Cardiac septum (tissue), 1 donor: ENCODE measurements at places on chromosomes 5 and 9.

DNA sequence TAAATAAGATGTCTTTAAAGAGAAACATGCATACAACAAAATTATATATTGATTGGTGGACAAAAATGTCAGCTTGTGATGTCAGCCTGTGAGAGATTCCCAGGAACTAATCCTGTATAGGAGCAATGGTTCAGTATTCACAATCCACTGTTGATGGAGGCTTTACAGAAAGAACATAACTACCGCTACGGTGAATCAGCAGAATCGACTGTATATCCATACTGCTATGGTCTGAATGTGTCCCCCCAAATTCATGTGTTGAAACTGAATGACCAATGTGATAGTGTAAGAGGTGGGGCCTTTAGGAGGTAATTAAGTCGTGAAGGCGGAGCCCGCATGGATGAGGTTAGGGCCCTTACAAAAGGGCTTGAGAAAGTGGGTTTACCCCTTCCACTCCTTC, 40.4 kb upstream of the TBC1D2 start:
- DNase-seq = peak; percentile 39

GRCh38 chr5:74027732-74028338, 401.8 kb downstream of the ARHGEF28 start:
- DNase-seq = no peak

DNA sequence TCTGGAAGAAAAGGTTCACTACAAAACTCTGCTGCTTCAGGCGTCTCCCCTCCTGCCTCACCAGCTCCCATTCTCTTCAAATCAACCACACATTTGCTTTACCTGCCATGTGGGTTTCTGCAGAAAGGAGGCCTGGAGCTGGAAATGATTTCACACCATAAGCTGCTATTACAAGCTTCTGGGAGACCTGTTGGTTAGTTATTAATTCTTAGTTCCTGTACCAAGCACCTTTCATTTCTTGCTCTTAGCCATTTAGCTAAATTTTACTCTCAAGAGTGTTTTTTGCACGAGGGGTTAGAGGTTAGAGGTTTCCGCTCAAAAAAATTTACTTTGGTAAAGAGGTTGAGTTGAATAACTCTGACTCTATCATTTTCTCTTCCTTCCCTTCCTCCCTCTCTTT, 70.3 kb downstream of the MAP1B start:
- no peak for DNase-seq

DNA sequence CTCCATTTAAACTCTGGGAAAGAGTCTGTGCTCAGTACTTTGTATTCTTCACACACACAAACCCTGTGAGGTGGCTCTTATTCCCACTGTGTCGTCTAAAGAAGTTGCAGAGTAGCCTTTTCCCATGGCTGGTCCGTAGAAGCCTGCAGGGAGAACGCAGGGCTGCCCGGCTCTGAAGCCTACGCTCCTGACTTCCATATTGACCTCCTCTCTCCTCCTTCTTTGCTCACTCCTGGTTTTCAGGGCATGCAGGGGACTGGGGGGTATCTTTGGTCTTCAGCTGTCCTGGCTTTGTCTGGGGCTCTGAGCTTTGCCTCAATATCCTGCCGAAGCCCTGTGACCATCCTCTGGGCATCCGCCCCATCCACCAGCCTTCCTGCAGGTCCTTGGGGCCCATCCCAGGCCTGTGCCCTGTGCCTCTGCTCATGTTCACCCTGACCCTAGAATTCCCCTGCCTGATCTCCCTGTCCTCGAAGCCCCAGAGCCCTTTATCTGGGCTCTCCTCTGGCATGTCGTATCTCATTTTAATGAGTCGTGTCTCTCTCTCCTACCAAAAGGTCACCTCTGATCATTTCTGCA, 83.8 kb upstream of the FSTL4 start:
- no peak for DNase-seq

DNA sequence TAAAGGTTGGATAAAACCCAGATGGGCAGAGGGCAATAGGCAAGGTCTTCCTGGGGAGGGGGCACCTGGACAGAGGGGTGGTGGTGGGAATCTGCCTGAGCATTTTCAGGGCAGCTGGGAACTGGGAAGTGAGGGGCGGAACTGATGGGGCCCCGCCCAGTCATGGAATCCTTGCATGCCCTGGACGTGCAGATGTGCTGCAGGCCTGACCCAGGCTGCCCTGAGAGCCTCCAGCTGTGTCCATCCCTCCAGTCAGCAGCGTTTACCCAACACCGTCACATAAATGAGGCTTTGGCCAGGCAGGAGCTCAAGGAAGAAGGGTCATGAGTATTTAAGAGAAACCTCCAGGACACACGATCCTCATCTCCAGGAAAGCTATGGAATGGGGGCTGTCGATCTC, 70.3 kb downstream of the DAB2IP start:
- DNase-seq = no peak

- DNase-seq = no peak
Observed at GRCh38 chr9:81666123-81666522, 23.2 kb downstream of the TLE1 start.

GRCh38 chr5:77355080-77355479, 137.0 kb downstream of the WDR41 start:
- DNase-seq = no peak

DNA sequence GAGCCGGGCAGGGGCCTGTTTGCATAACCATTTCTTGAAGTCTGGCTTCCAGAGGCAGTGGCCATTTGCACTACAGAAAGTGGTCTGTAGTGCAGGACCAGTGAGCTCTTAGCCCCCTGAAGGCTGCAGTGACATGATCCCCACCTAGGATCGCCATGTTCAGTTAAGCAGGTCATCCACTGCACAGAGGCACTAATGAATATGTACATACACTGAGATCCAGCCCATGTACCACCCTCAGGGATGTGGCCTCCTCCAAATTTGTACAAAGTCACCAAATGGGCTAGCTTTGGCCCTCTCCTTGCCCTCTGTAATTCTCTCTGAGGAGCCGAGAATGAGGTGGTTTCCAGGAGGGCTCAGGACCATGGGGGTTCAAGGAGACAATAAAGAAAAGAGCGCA, 8.3 kb upstream of the SUSD3 start:
- DNase-seq = no peak

DNA sequence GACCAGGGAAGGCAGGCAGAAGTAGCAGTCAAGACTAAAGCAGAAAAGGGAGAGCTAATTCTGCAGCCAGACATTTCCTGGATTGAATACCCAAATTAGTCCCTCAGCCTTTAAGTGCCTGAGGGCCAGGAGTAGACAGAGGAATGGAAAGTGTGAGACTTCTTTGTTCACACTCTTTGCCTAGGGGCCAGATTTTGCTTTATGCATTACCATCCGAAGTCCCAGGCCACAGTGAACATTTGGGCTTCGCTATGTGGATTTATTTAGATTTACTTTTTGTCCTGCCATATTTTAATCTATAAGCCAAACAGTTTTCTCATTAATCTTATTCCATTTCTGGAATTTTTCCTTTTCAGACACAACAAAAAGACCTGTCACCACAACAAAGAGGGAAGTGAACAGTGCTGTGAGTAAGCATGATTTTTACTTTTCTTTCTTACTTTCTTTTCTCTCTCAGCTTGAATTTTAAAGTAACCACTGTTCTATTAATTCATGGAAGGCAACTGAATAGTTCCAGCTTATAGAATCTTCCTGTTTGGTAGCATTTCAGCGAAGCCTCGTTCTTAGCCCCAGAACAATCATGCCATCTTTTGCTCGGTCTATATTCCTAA, 52.6 kb downstream of the PDCD1LG2 start:
- DNase-seq = no peak

GRCh38 chr5:60856066-60856465, 12.0 kb upstream of the ELOVL7 start:
- no peak for DNase-seq

- DNase-seq = peak; percentile 80
Observed at GRCh38 chr5:180070756-180071530, 616 bp downstream of the RNF130 start.

GRCh38 chr9:6901180-6901579, 143.4 kb downstream of the KDM4C start:
- DNase-seq = no peak

DNA sequence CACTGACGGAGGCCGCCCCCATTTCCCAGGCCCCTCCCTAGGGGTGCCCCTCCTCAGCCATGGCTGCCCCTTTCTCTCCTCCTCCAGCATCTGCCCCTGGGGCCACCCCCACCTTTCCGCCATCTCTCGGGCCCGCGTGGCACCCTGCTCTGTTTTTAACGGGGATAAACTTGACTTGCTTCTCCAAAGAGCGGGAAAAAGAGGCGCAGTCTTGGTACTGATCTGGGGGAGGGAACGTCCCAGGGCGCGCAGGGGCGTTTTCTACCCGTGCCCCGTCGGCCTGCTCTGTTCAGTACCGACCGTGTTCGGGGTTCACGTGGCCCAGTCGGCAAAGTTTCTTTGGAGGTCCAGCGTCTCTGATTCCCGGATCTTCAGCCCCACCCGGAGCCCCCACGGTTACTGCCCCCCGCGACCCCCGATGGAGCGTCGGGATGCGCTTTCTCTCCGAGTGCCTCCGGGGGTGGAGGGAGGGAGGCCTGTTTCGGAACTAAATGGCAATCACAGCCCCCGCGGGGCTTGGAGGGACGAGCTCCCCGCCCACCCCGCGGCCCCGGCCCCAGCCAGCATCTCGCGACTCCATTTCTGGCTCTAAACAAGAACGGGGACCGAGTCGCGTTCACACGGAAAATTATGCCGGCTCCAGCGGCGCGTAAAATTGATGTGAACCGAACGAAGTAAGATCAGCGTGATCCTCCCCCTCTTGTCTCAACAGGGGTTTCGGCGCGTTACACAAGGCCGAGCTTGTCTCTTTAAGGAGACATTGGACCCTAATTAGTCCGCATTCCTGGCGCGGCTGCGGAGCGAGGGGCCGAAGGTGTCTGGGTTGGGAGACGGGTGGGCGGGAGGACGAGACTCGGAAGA, 1.1 kb upstream of the TLE4 start:
- peak; percentile 77 for DNase-seq

DNA sequence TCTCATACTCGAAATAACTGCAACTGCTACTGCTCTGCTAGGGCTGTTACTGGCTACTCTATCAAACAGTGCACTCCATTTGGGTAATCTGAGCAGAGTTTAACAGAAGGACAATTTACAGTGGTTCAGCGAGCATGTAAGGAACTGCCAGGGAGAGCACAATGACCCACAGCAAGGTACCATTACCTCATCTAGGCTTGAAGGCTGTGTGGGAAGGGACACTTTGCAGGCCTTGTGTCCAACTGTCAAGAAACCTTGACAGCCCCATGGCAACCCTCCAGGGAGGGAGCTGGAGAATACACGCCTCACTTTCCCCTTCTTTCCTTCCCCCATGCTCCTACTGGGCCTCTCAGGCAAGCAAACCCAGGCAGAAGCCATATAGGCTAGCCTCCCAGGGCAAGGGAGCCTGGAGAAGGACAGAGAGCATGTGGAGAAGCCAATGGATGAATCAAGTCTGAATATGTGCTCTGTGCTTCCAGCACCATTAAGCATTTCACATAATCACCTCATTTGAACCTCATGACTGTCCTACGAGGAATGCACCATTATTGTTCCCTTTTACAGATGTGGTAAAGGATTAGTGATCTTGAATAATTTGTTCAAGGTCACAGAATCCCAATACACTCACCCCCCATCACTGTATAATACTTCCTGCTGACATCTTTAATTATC, 49.9 kb upstream of the JAK2 start:
- DNase-seq = no peak

DNA sequence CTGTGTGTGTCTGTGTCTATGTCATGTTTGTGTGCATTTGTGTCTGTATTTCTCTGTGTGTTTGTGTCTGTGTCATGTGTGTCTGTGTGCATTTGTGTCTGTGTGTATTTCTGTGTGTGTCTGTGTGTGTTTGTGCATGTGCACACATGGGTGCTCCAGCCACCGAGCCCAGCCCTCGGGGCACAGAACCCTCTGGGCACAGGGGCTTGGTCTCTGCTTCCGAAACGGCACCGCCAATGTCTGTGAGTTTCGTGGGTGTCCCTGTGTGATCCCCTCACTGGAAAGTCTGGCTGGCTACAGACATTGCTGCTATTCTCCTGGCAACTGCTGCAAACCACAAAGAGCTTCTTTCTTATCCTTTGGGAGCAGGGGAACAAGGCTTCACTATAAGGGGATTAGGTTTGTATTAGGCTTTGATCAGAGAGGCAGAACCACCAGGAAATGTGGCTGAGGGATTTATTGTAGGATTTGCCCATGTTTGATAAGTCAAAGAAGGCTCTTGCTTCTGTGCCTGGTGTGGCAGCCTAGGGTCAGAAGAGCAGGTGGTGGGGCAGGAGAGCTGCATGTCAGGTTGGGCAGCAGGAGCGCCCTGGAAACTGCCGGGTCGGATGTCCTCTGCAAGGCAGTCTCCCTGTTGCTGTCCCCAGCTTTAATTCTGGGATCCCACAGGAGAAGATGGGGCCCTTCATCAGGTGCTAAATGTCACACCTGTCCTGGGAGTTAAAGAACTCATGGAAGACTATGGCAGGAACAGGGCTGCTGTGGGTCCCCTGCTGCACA, 39.6 kb upstream of the FCN1 start:
- peak; percentile 20 for DNase-seq

DNA sequence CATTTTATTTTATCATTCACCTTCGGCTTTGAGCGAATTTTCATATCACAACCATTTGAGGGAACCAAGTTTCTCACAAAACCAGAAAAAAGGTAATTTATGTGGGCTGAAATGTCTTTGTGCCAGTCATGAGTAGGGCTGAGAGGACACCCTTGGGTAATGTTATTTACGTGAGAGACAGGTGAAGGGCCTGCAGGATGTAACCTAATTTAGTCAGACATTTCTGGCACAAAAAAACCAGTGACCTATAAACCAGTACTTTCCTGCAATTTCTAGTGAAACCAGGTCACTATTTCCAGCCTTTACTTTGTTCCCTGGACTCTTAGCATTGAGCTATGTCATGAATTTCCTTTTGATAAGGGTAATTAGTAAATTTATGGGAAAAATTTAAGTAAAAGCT, 17.2 kb upstream of the CCDC112 start:
- no peak for DNase-seq

GRCh38 chr5:135373736-135374515, 25.1 kb downstream of the MACROH2A1 start:
- no peak for DNase-seq

DNA sequence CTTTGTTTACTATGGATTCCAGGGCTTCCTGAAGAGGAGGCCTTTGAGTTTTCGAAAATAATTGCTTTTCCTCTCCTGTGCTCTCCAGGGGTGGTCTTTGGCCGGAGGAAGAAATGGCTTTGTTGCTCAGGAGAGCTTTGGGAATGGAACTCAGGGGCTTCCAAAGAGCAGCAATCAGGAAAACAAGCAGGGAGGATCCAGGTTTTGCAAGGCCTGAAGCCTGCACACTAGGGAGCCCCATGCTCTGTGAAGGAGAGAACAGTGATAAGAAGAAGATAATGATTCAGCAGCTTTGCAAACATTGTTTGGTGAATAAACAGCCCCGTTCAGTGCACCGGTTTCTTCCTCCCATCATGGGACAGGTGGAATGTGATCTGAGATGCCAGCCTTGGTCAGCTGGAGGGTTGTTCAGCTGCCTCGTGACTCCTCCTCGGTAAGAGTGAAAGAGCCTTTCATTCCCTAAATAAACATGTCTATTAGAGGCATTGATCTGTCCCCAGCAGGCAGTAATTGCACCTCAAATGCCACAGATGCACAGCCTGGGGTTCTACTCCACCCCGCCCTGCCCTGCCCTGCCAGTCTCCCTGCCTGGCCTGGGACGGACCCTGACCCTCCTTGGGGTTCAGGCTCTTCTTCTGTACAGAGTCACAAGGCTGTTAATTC, 11.5 kb upstream of the ALDH1B1 start:
- peak; percentile 59 for DNase-seq
